Fibroblast of gingiva (primary cell): ENCODE measurements at places on chromosomes 12 and 14.
A peak's percentile ranks its signal among the peaks of the same experiment; 100 is the strongest.

DNA sequence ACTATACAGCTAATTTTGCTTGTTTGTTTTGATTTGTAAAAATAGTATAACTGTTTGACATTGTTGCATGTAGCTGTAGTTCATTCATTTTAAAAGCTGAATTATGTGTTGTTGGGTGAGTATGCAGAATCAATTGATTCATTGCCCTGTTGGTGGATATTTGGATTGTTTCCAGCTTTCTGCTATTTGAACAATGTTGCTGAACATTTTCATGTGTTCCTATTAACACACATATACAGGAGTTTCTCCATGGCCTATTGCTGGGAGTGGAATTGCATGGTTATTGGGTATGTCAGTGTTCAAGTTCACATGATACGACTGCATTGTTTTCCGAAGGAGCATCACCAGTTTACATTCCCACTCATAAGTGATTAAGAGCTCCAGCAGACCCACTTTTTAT lies 75.3 kb downstream of the SRGAP1 start:
- peak; percentile 4 for DNase-seq

DNA sequence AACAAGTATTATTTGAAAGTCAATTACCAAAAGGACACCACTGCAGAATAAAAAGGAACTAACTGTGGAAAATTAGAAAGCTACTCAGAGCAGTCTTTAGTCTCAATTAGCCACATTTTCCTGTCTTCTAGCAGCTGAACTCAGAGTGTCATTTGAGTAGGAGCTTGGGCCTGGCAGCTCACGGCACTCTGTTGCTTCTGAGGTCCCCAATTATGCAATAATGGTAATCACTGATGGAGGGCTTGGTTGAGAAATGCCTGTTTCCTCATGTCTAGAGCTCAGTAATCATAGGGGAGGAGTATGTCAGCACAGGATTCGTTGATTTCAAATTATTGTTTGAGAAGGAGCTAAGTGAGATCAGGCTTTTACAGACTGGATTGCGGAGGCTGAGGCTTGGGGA lies 108.6 kb downstream of the VRK1 start:
- peak; percentile 78 for DNase-seq

DNA sequence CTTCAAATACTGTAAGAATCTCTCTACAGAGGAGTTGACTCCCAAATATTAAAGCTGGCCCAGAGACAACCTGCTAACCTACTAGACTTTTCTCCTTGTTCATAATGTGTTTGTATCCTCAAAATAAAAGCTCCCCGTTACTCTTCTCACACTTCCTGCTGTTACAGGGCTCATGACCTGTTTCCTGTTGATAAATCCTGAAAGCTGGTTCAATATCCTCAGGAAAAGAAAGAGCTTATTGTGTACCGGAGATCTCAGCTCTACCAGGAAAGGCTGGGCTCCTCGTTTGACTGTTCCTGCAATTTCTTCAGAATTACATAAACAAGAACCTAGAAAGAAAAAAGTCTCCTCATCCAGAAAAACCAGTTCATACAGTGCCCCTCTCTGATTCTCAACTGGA lies 30.8 kb downstream of the CLEC1A start:
- DNase-seq: no peak

DNA sequence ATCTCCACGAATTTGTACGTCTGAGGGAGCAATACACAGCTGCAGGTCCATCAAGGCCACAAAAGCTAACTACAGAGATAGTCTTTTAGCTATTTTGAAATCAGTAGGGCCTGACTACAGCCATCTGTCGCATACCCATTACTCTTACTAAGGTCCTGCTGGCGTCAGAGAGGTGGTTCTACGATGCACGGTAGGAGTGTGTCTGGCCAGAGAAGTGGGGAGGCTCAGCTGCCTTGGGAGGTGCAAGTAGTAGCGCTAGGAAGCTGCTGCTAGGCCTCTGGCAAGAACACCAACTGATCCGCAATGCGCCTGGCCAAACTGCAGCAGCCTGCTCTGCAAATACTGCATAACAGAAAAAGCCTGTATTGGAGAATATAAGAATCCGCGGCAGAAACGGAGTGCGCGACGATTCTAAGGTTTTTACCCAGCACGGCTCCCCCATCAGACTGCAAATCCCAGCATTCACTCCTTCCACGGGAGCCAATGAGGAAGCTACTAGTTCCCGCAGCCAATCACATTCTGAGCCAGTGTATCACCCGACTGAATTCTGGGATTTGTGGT lies 743 bp upstream of the CAND1 start:
- DNase-seq: peak; percentile 99

DNA sequence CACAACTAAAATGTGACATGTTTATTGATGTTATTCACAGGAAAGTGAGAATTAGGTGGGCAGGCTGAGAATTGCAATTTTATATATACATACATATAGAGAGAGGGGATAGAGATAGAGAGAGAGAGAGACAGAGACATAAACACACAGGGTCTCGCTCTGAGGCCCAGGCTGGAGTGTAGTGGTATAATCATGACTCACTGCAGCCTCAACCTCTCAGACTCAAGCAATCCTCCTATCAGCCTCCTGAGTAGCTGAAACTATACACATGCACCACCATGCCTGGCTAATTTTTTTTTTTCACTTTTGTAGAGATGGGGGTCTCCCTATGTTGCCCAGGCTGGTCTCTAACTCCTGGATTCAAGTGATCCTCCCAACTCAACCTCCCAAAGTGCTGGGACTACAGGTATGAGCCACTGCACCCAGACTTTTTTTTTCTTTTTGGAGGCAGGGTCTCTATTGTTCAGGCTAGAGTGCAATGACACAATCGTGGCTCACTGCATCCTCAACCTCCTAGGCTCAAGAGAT lies 49.1 kb downstream of the R3HDM2 start:
- DNase-seq: no peak

DNA sequence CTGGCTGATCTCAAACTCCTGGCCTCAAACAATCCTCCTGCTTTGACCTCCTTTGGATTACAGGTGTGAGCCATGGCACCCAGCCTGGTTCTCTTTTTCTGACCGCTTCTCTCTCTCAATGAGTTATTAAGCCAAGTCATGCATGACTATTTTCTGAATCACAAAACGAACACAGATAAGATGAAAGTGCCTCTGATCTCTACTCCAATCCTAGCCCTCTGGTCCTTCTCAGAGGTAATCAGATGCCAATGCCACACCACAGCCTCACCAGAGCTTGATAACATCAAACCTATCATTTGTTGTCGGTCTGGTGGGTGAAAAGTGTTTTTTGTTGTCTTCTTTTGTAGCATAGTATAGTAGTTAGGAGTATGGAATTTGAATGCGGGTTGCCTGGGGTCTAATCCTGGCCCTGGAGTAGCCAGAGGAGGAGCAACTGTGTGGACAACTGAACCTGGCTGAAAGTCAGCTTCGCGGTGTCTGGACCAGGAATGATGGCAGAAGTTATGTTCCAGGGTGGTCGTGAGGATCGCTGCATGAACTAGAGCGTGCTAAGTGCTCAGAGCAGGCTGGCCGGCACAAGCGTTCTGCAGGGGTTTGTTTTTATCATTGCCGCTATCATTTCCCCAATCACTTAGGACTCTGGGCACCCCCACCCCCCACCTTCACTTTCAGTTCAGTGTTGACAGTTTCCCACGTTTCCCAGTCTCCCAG lies 77.9 kb downstream of the SPRING1 start:
- no peak for DNase-seq

DNA sequence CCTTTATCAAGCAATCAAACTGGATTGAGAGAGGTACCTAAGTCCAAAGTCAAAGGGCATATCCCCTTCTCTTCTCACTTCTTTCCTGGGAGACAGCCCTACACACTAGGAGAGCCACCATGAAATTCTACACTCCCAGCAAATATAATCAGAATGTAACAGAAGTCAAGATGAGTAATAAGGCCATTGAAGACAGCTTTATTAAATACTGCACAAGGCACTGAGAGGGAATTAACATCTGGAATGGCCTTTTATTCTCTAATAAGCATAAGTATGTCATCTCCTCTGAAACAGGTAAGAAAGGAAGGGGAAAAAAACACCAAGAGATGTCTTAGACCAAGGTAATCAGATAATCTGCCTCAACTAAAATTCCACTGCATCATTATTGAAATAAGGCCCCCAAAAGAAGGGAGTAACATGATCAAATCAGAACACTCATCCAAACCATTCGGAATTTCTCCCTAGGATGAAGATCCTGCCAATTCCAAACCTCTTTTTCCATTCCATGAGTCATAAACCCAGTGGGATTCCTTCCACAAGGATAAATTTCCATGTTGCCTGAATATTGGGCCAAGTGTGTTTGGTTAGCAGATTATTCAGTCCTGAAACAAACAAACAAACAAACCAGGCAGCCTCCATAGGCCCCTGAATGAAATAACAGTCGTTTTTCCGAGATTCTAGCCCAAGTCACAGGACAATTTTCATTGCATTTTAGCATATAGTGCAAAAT lies 19.9 kb downstream of the SLC35F4 start:
- peak; percentile 23 for DNase-seq

GRCh38 chr14:55028066-55028465 lies 1.0 kb downstream of the SOCS4 start:
- DNase-seq: no peak

- peak; percentile 91 for DNase-seq
These were observed 55.2 kb upstream of the CERS5 start for GRCh38 chr12:50222275-50222783.

GRCh38 chr12:53518381-53518780 lies 11.1 kb upstream of the NPFF start:
- no peak for DNase-seq

- no peak for DNase-seq
These were observed 29.6 kb upstream of the NCOR2 start for GRCh38 chr12:124597041-124597440.

GRCh38 chr14:59679872-59680271 lies 103.3 kb upstream of the CCDC175 start:
- DNase-seq: no peak

- no peak for DNase-seq
These were observed 5.3 kb upstream of the PLEKHG3 start for GRCh38 chr14:64698903-64699302.

- DNase-seq: no peak
These were observed 29.7 kb downstream of the EML1 start for GRCh38 chr14:99822800-99823455.

- DNase-seq: no peak
These were observed 20.5 kb downstream of the CCND2 start for GRCh38 chr12:4293966-4294505.

- DNase-seq: no peak
These were observed 657 bp downstream of the CBLN3 start for GRCh38 chr14:24428628-24429394.

GRCh38 chr14:22519877-22520685 lies 68.9 kb downstream of the DAD1 start:
- DNase-seq: no peak

DNA sequence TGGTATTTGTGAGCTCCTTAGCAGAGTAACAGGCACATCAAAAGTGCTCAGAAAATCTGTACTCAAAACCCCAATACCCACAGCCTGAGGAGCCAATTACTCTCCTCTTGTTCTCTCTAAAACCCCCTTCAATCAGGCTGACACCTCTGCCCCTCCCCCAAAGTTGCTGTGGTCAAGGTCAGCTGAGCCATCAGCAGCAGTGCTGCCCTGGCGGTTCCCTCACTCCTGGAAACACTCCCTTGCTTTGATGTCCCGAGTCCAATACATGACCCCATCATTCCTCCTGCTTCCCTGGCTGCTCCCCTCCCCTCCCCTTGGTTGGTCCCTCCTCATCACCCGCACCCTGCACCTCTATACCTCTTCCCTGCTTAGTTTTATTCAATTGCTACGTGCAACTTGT lies 57.2 kb upstream of the C14orf132 start:
- DNase-seq: no peak

DNA sequence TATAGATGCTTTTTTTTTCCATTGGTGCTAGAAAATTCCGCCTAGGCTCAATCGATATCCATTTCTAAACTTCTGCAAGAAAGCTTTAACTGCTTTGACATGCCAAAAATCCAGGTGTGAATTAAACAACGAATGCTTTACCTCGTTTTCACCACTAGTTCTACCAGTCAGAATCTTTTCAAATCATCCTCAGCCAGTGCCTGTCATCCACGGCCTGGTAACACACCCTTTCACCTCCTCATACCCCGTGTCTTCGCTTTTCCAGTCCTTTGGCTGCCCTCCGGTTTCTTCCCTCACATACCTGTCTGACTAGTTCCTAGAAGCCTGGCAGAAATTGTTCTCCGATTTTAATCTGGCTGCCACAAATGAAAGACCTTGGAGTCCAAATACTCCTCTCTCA lies 1.4 kb upstream of the PHC1 start:
- DNase-seq: no peak

GRCh38 chr12:88698471-88698870 lies 118.2 kb upstream of the KITLG start:
- DNase-seq: no peak

GRCh38 chr12:90234472-90234871 lies 525.8 kb upstream of the ATP2B1 start:
- peak; percentile 22 for DNase-seq

GRCh38 chr12:112096667-112097066 lies 11.9 kb downstream of the NAA25 start:
- DNase-seq: no peak

- DNase-seq: no peak
These were observed 30.6 kb upstream of the CCDC91 start for GRCh38 chr12:28159688-28160087.

DNA sequence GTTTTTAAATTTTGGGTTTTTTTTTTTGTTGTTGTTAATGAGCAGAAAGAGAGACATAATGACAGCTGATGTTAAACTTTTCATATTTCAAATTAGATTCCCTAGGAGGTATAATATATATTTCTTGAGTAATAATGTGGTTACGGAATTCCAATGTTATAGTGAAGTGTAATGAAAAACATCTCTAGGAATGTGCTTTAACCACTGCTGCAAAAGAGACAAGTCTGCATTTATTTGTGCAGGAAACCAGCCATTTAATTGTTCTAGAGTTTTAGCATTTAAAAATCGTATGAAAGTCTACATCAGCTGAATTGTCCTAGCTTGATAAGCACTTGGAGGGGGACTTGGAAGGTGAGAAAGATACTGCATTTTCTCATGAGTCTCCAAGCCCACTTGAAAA lies 14.3 kb downstream of the SERPINA10 start:
- DNase-seq: no peak

- DNase-seq: no peak
These were observed 94.8 kb downstream of the TMTC1 start for GRCh38 chr12:29688914-29689313.

GRCh38 chr14:35044939-35045797 lies 904 bp upstream of the FAM177A1 start:
- peak; percentile 57 for DNase-seq

- peak; percentile 41 for DNase-seq
These were observed 519.9 kb downstream of the C12orf50 start for GRCh38 chr12:87509237-87509820.

DNA sequence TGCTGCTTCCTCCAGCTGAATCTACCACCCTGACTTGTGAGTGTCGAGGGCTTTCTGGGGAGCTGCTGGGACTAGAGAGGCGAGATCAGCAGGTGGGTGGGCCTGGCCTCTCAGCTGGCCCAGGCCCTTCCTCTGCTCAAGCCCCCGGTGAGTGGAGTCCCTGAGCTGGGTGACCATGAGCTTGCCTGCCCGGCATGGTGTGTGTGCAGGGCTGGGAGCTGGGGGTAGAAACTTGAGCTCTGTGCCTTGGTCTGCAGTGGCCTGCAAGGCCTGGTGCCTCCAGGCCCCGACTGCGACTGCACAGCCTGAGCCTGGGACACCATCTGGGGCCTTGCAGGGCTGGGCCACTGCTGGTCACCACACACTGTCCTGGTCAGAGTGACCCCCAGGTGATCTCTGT lies 67.4 kb downstream of the KIF26A start:
- DNase-seq: no peak
